Stimulated activated CD8-positive, alpha-beta memory T cell treated with anti-CD3 and anti-CD28 coated beads, Interleukin-15, amount 100 ng/mL, for 4 hours (primary cell): ENCODE measurements at places on chromosomes 4 and X.

GRCh38 chrX:39309721-39310152, 508.5 kb downstream of the MID1IP1 start:
- no peak for DNase-seq

- DNase-seq, result no peak
Measured at GRCh38 chr4:16706251-16706650, 192.2 kb downstream of the LDB2 start.

DNA sequence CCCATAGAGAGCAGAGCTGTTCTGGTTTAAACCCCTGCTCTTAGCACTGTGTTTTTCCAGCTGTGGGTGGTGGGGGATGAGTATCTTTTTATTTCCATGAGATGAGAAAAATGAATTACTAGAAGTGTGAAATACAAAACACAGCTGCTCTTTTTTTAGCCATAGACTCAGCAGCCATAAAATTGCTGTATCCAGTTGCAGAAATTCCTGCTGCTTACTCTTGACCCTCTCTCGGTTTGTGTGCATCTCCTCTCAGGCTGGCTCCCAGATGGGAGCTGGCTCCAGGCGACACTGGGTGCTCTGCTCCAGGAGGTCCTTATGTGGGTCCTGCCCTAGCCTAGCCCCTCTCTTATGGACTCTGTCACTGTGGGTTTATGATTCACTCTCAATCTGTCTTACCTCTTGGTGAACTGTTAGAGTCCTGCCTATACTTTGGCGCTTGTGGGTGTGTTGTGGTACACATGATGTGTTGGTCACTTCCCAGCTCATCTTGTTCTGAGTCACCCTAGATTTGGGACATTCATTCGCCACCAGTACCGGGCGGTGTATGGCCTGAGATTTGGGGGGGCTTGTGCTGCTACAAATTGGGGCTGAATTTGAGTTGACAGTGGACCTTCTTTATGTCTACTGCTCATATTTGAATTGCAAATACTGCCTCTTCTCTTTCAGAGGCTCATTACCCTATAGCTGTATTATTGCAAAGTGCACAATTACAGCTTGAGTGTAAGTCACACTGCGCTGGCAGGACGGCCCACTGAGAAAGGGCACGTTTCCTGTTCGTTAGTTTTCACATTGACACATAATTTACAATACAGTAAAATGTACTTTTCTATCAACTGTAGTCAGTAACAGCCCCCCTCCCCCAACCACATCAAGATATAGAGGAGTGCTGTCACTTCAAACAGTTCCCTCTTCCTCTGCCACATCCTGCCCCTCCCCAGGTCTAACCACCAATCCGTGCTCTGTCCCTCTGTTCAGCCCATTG, 46.9 kb upstream of the MSANTD1 start:
- DNase-seq, result peak; percentile 30

DNA sequence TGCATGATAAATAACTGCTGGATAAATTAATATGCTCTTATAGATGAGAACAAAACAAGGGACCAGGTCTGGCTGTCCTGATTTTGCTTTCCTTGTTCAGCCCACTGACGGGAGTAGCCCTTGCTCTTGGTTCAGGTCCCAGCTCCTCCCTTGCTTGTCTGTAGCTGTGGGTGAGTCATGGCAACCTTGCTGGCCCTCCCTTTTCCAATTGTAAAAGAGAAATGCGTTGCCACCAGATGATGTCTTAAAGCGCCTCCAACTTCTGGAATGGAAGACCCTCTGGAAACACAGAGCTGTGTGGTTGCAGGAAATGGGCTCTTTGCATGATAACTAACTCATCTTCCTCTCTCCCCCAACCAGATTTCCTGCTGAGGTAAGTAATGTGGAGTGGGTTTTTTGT, 171.4 kb downstream of the AASDH start:
- DNase-seq, result no peak

DNA sequence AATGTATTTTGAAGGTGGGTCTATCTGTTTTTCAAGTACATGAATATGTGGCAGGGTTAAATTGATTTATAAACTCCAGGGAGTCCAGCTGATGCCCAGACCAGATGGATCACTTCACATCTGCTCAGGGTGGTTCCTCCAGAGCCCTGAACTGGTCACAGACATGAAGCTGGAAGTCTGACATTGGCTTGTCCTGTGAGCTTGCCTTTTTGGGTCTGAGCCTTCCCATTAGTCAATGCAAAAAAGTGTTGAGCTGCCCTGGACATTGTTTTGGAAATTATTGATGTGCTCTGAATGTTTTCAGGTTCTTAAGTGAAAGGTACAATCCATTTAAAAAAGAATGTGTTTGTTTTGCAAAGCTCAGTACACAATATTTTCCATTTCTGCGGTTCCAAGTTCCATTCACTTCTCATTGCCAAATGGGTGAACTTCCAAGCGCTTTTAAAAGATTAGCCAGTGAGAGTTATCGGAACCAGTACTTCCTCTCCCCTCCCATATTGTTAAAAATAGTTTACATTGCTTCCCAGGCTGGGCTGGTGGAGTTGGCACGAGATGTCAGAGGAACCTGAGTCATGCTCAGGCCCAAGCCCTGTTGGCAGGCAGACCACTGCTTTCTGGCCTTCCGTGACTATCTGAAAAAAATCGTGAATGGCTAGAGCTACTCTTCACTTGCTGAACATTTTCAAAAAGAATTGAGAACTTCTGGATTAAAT, 52.1 kb downstream of the PDGFRA start:
- DNase-seq, result no peak

DNA sequence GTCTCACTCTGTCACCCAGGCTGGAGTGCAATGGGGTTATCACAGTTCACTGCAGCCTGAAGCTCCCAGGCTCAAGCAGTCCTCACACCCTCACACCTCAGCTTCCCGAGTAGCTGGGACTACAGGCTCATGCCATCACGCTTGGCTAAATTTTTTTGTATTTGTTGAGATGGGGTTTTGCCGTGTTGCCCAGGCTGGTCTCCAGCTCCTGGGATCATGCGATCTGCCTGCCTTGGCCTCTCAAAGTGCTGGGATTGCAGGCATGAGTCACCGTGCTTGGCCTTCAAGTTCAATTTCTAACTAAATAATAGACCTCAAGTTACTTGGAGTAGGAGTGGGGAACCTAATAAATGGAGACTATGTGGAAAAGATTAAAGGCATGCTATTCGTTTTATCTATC, 48.9 kb downstream of the MND1 start:
- no peak for DNase-seq

- DNase-seq, result peak; percentile 1
Measured at GRCh38 chrX:78945186-78945912, at the start of gene P2RY10. Gene P2RY10, plus strand, starts transcription at chrX:78945391. Its CDS starts 15,130 bp downstream, at chrX:78960521.

- DNase-seq, result no peak
Measured at GRCh38 chr4:98733601-98734000, 75.2 kb upstream of the TSPAN5 start.

DNA sequence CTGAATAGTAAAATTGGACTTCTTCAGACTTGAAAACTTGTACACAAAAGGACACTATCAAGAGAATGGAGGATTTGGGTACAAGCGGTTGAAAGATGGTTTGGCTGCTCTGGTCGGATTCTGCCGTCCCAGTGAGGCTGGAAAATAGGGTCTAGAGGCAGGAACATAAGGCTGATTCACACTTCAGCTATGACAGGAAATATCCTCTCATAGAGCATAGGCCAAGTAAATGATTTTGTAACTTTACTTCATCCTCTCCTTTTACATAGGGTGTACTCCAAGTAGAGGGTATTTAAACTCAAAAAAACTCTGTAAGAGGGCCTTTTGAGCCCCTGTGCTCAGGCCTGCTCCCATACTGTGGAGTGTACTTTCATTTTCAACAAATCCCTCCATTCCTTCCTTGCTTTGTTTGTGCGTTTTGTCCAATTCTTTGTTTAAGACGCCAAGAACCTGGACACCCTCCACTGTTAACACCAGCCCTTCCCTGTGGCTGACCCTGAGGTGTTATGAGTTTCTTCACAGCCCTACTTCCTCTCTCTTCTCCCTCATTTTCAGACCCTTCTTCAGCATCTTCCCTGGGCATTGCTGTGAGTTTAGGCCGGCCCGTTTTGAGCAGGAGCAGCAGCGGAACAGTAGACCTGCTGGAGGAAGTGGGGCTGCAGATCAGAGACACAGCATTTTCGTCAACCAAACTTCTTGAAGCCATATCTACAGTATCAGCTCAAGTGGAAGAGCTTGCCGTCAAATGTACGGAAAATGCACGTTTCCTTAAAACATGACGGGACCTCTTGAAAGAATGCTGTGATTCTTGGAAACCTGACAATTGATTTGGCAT, 7.2 kb downstream of the PGAM4 start:
- DNase-seq, result no peak

GRCh38 chr4:56863441-56864139, 42.1 kb upstream of the SPINK2 start:
- DNase-seq, result no peak

DNA sequence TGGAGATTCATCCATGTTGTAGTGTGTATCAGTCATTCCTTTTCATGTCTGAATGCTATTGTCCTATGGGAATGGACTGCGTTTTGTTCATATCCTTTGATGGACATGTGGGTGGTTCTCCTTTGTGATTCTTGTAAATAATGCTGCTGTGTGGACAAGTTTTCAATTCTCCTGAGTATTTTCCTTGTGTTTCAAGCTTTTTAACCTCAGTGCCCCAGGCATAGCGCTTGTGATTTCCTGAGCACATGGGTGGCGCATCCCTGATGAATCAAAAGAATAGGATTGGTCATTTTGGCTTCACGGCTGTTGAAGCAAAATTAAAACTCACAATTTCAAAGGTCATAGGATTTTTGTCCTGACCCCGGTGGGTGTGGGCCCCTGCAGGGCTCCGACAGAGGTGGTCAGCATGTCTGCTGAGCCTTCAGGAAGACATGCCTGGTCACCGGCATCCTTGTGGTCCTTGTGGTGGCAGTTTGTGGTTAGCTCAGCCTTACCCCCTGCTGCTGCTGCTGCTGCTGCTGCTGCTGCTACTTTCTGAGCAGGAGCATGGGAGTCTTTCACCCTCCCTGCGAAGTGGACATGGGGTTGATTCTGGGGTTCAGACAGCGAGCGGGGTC, 30.0 kb downstream of the SHROOM2 start:
- DNase-seq, result no peak

DNA sequence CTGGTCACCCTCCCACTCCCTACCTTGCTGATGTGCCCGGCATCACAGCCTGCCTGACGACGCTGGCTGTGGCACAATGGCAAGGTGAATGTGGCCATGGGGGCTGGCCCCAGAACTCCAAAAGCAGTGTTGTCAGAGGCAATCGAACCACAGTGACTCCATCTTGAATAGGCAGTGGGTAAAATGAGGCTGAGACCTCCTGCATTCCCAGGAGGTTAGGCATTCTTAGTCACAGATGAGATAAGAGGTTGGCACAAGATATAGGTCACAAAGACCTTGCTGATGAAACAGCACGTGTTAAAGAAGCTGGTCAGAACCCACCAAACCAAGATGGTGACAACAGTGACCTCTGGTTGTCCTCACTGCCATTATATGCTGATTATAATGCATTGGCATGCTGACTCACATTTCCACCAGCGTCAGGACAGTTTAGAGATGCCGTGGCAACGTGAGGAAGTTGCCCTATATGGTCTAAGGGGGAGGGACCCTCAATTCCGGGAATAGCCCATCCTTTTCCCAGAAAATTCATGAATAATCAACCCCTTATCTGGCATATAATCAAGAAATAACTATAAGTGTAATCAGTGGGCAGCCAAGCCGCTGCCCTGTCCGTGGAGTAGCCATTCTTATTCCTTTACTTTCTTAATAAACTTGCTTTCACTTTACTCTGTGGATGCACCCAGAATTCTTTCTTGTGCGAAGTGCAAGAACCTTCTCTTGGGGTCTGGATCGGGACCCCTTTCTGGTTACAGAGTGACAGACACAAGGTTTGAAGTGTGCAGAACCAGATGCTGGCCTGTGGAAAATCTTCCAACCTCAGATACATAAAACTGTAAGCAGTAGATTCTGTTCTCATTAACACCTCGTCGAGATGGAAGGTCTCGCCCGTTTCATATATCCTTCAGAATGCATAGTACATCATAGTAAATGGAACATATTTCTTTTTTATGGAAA, 26.8 kb upstream of the CLDN24 start:
- no peak for DNase-seq

DNA sequence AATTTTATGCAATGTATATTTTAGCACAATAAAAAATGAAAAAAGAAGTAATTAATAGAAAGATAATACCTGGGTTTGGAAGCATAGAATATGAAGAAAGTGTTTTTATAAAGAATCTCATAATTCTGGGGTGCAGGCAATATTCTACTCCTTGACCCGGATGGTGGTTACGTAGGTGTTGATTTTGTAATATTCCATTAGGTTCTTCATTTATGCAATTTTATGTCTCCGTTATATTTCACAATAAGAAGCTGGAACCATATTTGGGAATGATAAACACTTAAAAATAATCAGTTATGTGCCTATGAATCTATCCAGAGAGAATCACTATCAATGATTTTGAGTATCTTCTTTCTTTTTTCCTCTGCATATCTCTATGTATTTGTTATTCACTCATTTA, 38.5 kb downstream of the CHRNA9 start:
- no peak for DNase-seq

- no peak for DNase-seq
Measured at GRCh38 chrX:65696613-65697012, 29.2 kb downstream of the MSN start.

DNA sequence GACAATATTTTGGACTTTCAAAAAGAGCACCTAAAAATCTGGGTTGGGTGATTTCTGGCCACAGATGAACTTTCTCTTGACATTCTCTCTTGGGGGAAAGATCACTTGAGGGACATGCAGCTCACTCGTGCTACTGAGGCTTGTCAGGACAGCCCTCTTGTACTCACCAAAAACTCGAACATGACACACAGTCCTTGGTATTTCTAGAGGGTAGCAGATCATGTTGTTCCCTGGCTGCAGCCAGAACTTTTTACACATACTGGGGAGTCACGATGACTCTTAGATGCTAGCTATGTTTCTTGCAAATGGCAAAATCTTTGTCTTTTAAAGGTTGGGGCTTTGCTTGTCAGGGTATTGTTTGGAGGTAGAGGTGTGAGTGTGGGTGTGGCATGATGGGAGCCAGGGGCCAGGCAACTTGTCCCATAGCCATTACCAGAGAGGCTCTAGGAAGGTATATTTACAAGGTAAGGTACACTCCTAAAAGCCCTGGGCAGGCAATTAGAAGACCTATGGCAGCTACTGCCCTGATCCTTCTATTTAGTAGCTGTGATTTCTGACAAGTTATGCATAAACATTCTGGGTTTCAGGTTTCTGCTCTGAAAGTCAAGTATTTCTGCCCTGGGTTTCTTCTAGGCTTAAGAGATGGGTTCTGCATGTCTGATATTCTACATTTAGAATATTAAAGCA, 241.7 kb upstream of the TLL1 start:
- DNase-seq, result no peak

- DNase-seq, result no peak
Measured at GRCh38 chr4:1590244-1590643, 93.9 kb downstream of the FAM53A start.

- DNase-seq, result no peak
Measured at GRCh38 chr4:183636503-183636902, 22.5 kb downstream of the RWDD4 start.

DNA sequence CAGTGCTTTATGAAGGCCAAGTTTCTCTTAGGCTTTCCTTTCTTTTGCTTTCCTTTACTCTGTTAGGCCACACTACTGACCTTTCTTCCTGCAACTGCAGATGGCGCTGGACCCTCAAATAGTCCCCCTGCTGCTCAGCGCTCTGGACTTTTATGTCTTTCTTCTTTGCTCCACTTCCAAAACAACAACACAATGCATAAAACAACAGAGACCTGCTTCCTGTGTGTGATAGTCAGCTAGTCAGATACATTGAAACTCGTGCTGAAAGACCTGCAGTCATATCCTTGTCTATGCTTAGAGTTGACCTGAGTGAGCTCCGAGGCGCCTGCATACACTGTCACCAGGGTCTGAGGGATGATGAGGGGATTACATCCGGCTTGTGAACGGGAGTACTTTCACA, 108.9 kb upstream of the TEX13D start:
- DNase-seq, result no peak

- DNase-seq, result no peak
Measured at GRCh38 chr4:147343692-147344091, 137.2 kb upstream of the EDNRA start.
